ENCODE measurements at places on chromosomes 11 and 22. TPM values are rescaled to one million over a fixed set of nuclear protein-coding genes. Genes with fewer than 3 reads are reported as not detected.
A peak's percentile ranks its signal among the peaks of the same experiment; 100 is the strongest.

DNA sequence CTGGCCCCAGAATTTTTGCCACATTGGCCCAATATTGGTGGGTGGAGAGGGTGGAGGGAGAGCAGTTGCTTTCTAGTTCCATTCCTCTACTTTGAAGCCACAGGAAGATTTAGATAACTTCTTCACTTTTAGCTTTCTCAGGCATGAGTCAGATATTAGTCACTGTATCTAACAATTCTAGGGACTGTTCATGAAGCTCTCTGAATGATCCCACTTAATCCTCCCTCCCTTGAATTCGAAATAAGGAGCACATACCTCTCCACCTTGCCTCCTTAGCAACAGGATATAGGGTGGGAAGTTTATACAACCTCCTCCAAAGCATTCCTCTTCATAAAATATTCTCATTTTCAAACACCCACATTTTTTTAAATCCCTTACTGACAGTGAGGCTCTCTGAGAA lies 13.5 kb downstream of the FSHB start:
- H3K4me1 ChIP-seq: peaks cover 27% of the 10 kb centered on the region
- H3K27me3 ChIP-seq: no peaks in the 10 kb centered on the region
- no peak overlapping the region for H3K27ac ChIP-seq
- DNase-seq: no peak
- H3K36me3 ChIP-seq: no peaks in the 10 kb centered on the region

GRCh38 chr22:46140989-46141928 lies 9.1 kb upstream of the PPARA start:
- H3K36me3 ChIP-seq: no peaks in the 10 kb centered on the region
- H3K4me3 ChIP-seq: no peak overlapping the region
- no peak for DNase-seq
- no peaks in the 10 kb centered on the region for H3K4me1 ChIP-seq

GRCh38 chr22:45948081-45948648 lies 28.8 kb downstream of the WNT7B start:
- H3K4me3 ChIP-seq: no peak overlapping the region
- H3K36me3 ChIP-seq: no peaks in the 10 kb centered on the region
- H3K27ac ChIP-seq: no peak overlapping the region

DNA sequence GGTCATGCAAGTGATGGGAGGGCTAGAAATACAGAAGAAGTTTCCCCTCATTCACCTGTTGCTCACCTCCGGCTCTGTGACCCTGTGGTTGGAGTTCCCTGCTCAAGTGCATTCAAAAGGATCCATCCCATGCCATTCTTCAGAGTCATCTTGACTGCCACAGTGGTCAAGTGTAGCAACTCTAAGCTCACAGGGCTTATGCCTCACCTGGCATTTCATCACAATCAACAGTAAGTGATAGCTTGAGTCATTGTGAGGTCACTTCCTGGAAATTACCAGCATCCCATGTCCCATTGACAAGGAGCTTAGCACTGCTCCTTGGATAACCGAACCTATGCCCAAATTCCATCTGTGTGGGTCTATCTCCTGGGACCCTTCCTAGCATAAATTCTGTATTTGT lies 55.6 kb downstream of the OR4C45 start:
- H3K4me3 ChIP-seq: no peak overlapping the region
- DNase-seq: no peak
- no peaks in the 10 kb centered on the region for H3K36me3 ChIP-seq

DNA sequence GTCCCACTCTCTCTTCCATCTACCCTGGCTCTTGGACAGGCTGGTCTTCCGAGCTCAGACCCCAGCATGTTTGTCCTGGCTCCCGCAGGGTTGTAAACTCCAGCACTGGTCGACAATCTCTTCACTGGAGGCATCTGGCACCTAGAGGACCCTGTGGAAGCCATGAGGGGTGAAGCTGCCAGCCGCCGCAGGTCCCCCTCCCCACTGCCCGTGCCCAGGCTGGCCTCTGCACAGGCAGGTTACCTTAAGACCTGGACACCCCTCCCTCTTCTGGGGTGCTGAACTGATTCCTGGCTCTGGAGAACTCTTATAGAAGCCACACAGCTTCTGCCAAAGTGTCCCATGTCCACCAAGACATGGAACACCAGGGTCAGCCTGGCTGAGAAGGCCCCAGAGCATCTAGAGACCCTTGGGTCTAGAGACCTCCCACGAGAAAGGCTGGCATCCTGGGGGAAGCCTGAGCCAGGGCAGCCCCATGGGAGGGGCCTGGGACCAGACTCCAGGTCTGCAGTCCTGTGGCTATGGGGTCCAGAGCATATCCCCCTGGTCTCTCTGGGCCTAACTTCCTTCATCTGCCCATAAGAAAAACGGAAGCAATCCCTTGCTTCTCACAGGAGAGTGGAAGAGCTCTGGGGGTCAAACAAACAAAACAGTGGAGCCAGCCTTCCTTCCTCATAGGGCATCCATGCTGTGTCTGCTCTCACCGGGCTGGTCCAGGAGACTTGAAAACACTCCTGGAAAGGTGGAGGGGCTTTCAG lies 30.6 kb downstream of the LMO1 start:
- no peak overlapping the region for H3K27ac ChIP-seq
- no peaks in the 10 kb centered on the region for H3K4me1 ChIP-seq
- H3K4me3 ChIP-seq: no peak overlapping the region
- no peaks in the 10 kb centered on the region for H3K36me3 ChIP-seq
- H3K27me3 ChIP-seq: no peaks in the 10 kb centered on the region

DNA sequence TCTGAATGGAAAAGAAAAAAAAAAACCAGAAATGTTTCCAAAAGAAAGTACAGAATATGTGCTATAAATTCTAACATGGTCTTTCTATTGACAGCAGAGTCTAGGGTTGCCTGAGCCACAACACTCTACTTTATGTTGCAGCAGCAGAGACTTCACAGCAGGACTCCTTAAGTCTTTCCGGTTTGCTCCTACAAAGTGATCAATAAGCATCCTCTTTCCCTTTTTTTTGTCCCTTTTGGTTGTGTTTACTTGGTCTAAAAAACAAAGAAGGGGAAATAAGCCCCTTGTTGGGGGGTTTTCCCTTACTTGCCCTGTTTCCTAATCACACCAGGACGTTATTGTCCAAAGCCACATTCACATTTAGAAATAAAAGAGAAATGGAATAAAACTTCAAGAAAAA lies 163.1 kb upstream of the MPPED2 start:
- H3K27ac ChIP-seq: no peak overlapping the region
- H3K4me1 ChIP-seq: no peaks in the 10 kb centered on the region

- H3K4me3 ChIP-seq: no peak overlapping the region
- no peaks in the 10 kb centered on the region for H3K27me3 ChIP-seq
- no peak overlapping the region for H3K27ac ChIP-seq
These were observed 72.9 kb upstream of the YWHAH start for GRCh38 chr22:31871480-31871879.

DNA sequence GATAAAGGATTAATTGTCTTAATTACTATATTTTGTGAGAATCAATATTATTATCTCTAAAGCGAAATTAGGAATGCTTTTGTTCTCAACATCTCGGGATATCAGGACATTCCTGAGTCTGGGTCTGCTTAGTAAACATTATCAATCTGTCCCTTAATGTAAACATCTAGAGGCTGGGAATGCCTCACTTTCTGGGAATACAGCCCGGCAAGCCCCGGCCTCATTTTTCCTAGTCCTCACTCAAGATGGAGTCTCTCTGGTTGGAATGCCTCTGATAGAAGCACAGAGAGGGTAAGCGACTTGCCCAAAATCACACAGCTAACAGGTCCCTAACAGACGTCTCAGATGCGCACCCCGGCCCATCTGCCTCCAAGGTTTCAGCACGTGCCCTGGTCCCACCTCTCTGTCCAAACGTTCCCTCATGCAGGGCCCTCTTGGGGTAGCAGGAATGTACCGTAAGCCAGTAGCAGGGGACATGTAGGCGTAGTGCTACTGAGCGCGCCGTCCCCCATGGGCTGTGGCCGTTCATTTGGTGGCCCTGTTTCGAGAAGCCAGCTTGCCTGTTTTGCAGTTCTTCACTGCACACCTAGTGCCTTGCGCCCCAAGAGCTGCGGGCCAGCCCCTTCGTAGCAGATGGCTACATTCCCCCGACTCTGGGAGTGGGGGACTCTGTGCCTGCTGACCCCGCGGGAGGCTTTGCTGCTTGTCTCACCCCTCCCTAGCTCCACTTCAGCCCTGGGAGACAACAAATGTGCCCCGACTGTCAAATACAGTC lies 62.2 kb upstream of the FADD start:
- peak; percentile 40 for DNase-seq
- no peaks in the 10 kb centered on the region for H3K27me3 ChIP-seq
- H3K4me1 ChIP-seq: peaks cover 29% of the 10 kb centered on the region
- no peaks in the 10 kb centered on the region for H3K36me3 ChIP-seq
- H3K4me3 ChIP-seq: no peak overlapping the region

DNA sequence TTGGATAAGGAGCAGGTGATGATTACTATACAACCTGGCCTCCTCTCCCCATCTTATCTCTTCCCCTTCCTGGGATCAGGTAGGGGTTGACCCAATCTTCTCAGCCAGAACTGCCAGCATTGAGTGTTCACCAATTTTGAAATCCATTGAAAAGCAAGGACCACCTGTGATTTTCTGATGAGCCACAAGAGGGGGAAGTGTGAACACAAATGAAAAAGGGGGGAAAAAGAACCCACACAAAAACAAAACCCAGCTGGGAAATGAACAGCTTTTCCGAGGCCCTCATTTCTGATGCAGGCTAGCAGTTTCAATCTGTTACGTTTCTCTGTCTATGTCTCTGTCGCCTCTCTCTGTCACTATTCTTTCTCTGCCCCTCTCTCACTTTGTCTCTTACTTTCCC lies 161.9 kb downstream of the INSC start:
- H3K36me3 ChIP-seq: no peaks in the 10 kb centered on the region
- no peak overlapping the region for H3K4me3 ChIP-seq
- H3K27ac ChIP-seq: no peak overlapping the region
- no peak for DNase-seq
- no peaks in the 10 kb centered on the region for H3K27me3 ChIP-seq

DNA sequence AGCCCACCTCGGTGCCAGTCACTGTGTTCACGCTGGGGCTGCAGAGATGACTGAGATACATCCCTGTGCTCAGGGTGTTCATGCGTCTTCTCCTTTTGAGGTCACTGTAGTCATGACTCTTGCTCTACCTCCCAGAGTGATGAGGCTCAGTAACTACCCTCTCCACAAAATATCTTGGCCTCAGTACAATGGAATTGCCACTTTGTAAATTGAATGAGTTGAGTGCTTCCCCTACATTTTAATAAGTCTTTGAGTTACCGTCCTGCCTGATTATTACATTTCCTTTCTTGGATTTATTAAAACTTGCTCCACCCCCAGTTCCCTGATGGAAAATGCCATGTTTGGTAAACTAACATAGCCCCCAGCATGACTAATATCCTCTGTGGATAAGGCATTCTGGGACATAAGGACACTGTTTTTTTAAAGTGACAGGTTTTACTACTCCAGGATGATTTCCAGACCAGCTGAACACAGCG lies 15.9 kb downstream of the PRSS23 start:
- no peaks in the 10 kb centered on the region for H3K27me3 ChIP-seq
- DNase-seq: no peak
- no peaks in the 10 kb centered on the region for H3K36me3 ChIP-seq
- H3K4me1 ChIP-seq: peaks cover 73% of the 10 kb centered on the region
- peak overlapping the region; percentile 21 for H3K27ac ChIP-seq

GRCh38 chr11:44701276-44701675 lies 25.5 kb upstream of the TSPAN18 start:
- H3K27ac ChIP-seq: no peak overlapping the region
- no peaks in the 10 kb centered on the region for H3K36me3 ChIP-seq
- H3K4me1 ChIP-seq: no peaks in the 10 kb centered on the region

DNA sequence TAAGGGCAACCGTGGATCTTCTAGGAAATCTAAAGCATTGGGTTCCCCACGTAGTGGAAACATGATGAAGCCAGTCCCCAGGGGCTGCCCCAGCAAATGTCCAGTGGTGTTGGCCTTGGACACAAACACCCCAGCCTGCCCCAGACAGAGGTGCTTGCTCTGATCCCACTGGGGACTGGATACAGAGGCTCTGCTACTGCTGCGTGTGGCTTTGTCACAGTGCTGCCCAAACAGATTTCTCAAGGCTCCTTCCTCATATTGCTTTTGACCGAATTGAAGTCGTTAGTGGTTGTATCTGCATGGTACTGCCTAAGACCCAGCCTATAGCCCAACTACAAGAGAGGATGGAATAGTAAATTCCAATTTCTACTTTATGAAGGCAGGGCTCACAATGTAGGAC lies 40.1 kb upstream of the CD44 start:
- no peak for DNase-seq
- no peaks in the 10 kb centered on the region for H3K27me3 ChIP-seq
- no peaks in the 10 kb centered on the region for H3K36me3 ChIP-seq
- no peak overlapping the region for H3K27ac ChIP-seq
- no peak overlapping the region for H3K4me3 ChIP-seq

Gene ACR
- not detected for total RNA-seq

Gene MLC1
- 0.14 TPM for total RNA-seq

Gene SULT4A1
- not detected for total RNA-seq

Gene OR8D1
- not detected for total RNA-seq

Gene CYB561A3
- total RNA-seq: 34.9 TPM

Measured in Caco-2 (cell line).